ENCODE measurements at places on chromosomes 13 and 19.
A peak's percentile ranks its signal among the peaks of the same experiment; 100 is the strongest.

GRCh38 chr13:52399046-52399445 is 6.9 kb downstream of the THSD1 start:
- DNase-seq, result no peak

GRCh38 chr19:10503002-10503789 is at the start of gene KEAP1:
KEAP1 (minus strand) TSS chr19:10503356; CDS start chr19:10500033, 3,323 bp downstream.
- peak; percentile 39 for DNase-seq

GRCh38 chr19:3478409-3479176 is 1.7 kb downstream of the SMIM24 start:
- DNase-seq, result no peak

DNA sequence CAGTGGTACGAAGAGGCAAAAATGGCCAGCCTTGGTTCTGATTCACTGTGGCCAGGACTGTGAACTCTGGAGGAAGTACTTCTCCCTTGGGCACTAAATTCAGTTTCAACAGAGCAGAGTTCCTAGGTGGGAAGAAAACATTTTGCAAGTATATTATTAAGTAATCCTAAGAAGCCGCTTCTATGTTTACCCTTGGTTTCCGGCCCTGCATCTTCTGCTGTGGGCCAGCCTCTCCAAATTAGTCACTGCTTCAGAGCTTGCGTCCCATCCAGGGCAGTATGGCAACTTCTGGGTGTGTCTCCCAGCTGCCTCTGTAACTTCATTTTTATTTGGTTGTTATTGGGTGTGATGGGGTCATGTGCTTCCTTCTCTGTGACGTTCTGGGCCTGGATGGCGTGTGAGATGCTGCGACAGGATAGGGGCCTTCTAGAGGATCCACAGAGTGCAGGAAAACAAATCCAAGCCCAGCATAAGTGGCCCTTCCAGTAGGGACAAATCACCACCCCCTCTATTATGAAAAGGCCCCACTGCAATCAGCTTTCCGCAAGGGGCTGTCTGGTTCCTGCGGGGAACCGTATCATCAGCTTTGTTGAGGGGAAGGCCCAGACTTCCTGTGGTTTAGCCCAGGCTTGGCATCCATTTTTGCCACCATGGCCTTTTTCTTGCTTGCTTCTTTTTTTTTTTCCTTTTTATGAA is 55.1 kb upstream of the C1QTNF9 start:
- no peak for DNase-seq

DNA sequence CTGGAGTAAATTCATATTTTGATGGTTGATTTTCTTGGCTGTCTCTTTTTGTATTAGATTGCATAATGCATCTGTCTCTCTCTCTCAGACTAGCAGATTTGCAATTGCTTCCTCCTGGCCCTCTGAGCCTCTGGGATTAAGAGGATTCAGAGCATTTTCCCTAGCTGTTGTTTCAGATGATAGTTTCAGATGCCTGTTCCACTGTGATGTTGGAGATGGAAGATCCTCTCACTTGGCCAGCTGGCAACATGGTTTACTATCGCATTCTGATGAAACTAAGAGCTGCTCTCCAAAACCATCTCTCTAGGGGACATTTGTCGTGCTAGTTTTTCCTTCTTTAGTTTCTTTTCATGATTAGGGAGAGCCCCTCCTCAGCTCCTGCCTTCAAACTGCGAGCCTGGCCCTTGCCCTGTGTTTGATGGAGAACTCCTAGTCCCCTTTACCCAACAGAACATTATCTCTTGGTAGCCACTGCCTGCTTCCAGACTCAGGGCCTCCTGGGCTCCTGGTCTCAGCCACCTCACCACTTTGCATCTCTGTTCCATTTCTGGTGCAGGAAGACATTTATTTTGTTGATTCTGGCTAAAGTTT is 244.6 kb downstream of the B3GLCT start:
- DNase-seq, result no peak

DNA sequence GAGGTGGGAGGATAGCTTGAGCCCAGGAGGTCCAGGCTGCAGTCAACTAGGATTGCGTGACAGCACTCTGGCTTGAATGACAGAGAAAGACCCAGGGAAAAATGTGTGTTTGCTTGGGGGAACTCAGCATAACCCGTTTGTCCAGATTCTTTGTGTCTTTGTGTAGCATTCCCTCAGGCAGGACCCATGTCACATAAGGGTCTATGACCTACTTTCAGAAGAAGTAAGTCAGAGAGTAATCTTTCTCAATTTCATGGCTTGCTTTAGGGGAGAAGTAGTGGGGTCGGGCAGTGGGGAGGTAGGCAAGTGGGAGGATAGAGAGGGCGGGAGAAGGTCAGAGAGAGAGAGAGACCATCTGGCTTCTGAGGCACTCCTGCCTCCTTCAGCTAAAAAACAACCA is 11.9 kb upstream of the PSPC1 start:
- DNase-seq, result no peak

- no peak for DNase-seq
Measured at GRCh38 chr13:35629026-35629425, 152.5 kb upstream of the MAB21L1 start.

DNA sequence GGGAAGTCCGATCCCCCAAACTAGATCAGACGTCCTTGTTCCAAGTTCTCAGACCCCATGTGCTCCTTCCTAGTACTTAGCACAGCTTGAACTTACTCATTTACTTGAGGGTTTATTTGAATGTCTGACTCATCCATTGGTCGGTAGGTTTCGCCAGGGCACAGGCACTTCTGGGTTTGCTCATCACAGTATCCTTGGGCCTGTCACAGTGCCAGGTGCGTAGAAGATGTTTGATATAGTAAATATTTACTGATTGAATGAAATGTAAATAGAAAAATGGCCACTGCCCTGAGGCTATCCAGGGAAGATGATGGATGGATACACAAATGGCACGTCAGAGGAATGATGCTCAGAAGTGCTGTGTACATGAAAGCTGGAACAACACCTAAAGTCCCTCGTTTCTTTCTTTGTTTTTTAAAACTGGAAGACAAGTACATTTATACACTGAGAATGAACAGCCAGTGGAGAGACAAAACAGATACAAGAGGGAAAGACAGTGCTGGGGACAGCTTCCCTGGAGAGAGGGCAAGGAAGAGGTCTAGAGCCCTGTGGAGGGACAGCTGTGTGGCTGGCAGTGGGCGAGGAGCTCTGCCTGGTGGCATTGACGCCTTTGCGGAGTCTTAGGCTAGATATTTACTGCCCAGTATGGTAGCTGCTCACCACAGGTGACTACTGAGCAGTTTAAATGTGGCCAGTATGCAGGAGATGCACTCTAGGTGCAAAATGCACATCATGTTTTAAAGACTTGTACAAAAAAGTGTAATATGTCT is 31.2 kb upstream of the KL start:
- DNase-seq, result no peak
